ENCODE measurements at places on chromosomes 1 and 21. TPM values are rescaled to one million over a fixed set of nuclear protein-coding genes. Genes with fewer than 3 reads are reported as not detected.

Gene AMPD1
- total RNA-seq = not detected

Gene LCE1C
- total RNA-seq = not detected

Gene TAF12
- 44.1 TPM for total RNA-seq

Gene WDR64
- not detected for total RNA-seq

Gene HLX
- total RNA-seq = 8.1 TPM

Gene TRIM67
- total RNA-seq = not detected

Gene VANGL2
- 0.06 TPM for total RNA-seq

Gene UBASH3A
- total RNA-seq = 1.0 TPM

Gene TBX15
- not detected for total RNA-seq

Gene COL9A2
- total RNA-seq = 7.0 TPM

Gene ERICH3
- total RNA-seq = not detected

Gene S100A14
- total RNA-seq = 536 TPM

Gene FAM76A
- 9.9 TPM for total RNA-seq

Gene CD247
- total RNA-seq = 0.17 TPM

Gene BCAS2
- total RNA-seq = 70.1 TPM

Gene RNU1-3
- total RNA-seq = under 0.01 TPM

Gene LMOD1
- 0.06 TPM for total RNA-seq

Gene COPA
- total RNA-seq = 142 TPM

Gene CD84
- total RNA-seq = not detected

Gene MTMR11
- 5.1 TPM for total RNA-seq

Gene IL22RA1
- 1.2 TPM for total RNA-seq

Gene OBSCN
- 42.7 TPM for total RNA-seq

Gene WDR77
- total RNA-seq = 62.1 TPM

Gene CLEC20A
- total RNA-seq = not detected

Gene CCDC190
- 0.62 TPM for total RNA-seq

Gene CA6
- total RNA-seq = not detected

Gene ZMYND12
- not detected for total RNA-seq

Gene SPRR2A
- not detected for total RNA-seq

Gene KIAA0040
- total RNA-seq = 19.4 TPM

Gene ELOVL1
- 128 TPM for total RNA-seq

Gene KRTAP21-2
- not detected for total RNA-seq

Gene CD52
- total RNA-seq = not detected

Gene NBPF12
- total RNA-seq = 8.9 TPM

Gene SMYD3
- 33.0 TPM for total RNA-seq

Gene C1orf185
- total RNA-seq = not detected

Gene ZBTB8A
- 3.5 TPM for total RNA-seq

Gene GJB3
- total RNA-seq = 89.9 TPM

Gene MTARC1
- total RNA-seq = 50.2 TPM

Gene ANKRD45
- not detected for total RNA-seq

Gene DPM3
- 74.3 TPM for total RNA-seq

Gene SIK1
- 107 TPM for total RNA-seq

Gene FCRLA
- total RNA-seq = not detected

Gene KCNH1
- not detected for total RNA-seq

Gene CBS
- 8.9 TPM for total RNA-seq

Gene NES
- total RNA-seq = 70.0 TPM

Gene ITLN2
- total RNA-seq = not detected

Data from PC-3 (cell line).